ENCODE measurements at places on chromosomes 1 and 21.

DNA sequence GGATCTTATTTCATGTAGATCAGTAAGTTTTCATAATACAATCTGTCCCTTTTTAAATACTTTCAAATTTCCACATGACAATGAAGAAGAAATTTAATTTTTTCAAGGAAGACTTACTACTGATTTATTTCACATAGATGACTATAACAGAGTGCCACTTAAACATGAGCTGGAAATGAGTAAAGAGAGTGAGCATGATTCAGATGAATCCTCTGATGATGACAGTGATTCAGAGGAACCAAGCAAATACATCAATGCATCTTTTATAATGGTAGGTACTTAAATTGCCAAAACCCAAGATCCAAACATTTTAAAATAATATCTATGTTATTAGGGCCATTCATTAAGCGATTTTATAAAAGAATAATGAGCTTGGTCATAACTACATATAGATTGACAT is 110.4 kb downstream of the PTPRC start:
- no peak for DNase-seq

DNA sequence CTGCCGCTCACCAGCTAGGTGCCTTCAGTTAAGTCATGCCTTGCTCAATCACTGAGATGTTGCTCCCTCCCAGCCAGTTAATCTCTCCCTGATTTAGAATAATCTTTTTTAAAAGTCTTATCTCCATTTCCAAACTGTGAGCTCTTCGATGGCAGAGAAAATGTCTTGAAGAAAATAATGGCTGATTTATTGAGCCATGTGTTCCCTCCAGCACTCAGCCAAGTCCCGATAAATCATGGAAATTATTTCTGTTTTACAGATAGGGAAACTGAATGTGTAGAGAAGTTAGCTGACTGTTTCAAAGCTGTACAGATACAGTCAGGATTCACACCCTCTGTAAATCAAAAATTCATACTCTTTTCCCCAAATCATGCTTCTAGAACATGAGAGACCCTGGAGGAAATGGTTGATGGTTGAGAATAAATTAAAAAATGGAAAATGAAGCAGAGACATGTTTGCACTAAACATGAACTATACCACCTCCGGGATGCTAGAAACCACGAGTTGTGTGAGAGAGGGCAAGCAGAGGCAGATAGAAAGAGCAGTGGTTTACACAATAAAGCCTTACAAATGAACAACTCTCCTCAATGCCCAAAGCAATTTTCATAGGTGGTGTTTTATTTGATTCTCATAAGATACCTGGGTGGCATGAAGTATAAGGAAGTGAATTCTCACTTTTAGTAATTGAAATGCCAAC is 376.4 kb downstream of the PLPP3 start:
- no peak for DNase-seq

GRCh38 chr1:230822092-230822581 is 46.2 kb downstream of the C1orf198 start:
- DNase-seq, result no peak

DNA sequence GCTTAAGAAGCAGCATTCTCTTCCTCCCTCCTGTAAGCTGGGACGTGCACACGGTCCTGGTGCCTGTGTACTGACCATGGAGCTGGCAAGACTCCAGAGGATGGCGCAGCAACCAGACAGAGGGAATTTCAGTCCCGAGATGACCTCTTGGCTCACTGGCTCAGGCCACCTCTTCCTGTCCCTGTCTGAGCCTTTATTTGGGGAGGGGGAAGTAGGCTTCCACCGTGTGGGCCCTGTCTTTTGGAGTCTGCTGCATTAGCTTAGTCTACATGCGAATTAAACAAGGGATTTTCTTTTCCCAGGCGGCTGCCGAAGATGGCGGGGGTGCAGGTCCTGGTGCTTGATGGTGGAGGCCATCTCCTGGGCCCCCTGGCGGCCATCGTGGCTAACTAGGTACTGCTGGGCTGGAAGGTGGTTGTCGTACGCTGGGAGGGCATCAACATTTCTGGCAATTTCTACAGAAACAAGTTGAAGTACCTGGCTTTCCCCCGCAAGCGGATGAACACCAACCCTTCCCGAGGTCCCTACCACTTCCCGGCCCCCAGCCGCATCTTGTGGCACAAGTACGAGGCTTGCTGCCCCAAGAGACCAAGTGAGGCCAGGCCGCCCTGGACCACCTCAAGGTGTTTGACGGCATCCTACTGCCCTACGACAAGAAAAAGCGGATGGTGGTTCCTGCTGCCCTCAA is 10.2 kb downstream of the IL24 start:
- no peak for DNase-seq

DNA sequence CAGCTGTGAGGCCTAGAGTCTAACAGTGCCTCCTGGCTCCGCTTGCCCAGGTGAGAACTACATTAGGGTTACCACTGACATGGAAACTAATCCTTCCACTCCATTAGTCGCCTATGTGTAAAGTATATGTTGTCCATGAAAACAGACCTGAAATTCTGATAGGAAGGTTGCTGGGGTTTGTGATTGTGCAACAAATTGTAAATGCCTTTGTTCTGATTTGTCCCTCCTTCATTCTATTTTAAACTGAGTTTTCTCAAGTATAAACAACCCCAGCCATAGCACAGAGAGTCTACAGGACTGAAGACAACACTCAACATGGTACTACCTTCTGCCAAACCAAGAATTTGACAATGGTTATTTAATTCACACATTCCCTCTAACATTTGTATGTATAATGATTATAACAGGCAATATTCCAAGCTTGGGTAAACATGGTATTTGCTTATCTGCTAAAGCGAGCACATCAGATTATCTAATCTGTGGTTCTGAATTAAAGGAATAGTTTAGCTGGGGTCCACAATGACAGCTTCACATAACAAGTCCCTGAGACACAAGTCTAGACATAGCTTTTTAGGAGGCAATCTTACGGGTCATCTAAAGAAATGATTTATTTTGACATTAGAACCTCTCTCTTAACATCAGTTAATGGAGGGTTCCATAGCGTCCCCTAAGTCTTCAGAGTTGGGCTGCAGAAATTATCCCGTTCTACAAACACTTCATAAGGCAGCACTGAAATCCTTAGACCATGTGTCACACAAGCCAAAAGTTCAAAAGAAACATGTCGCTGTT is 633.0 kb downstream of the SMYD3 start:
- no peak for DNase-seq
